ENCODE measurements at places on chromosomes 3 and 15.

- no peak for DNase-seq
Measured at GRCh38 chr3:83500931-83501330, 1457.9 kb upstream of the CADM2 start.

DNA sequence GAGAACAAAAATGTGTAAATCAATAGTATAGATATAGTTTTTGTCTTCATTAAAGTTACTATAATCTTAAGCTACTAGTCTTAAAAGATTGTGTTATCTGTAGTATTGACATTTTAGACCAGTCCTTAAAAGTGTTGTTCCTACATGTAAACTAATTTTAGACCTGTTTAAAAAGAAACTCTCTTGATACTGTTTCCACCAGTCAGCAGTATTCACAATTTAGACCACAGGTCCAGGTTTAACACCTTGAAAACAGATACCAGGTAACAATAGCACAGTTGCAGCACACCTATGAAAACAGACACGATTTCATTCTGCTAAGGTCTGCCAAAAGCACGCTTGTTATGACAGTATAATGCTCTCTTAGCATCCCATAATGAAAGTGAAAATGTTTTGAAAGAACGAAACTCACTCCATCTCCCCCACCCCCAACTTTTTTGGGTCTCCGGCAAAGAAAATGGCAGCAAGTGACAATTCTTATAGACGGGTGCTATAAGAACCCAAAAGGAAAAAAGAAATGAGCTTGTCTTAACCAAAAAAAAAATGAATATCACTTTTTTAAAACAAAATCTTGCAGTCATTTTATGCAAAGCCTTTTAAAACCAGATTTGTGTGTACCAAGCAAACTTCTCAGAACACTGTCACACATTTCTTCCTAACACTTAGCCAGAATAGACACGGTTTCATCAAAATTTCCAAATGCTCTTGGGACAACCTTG, 1.6 kb downstream of the EIF4E3 start:
- DNase-seq, result no peak

DNA sequence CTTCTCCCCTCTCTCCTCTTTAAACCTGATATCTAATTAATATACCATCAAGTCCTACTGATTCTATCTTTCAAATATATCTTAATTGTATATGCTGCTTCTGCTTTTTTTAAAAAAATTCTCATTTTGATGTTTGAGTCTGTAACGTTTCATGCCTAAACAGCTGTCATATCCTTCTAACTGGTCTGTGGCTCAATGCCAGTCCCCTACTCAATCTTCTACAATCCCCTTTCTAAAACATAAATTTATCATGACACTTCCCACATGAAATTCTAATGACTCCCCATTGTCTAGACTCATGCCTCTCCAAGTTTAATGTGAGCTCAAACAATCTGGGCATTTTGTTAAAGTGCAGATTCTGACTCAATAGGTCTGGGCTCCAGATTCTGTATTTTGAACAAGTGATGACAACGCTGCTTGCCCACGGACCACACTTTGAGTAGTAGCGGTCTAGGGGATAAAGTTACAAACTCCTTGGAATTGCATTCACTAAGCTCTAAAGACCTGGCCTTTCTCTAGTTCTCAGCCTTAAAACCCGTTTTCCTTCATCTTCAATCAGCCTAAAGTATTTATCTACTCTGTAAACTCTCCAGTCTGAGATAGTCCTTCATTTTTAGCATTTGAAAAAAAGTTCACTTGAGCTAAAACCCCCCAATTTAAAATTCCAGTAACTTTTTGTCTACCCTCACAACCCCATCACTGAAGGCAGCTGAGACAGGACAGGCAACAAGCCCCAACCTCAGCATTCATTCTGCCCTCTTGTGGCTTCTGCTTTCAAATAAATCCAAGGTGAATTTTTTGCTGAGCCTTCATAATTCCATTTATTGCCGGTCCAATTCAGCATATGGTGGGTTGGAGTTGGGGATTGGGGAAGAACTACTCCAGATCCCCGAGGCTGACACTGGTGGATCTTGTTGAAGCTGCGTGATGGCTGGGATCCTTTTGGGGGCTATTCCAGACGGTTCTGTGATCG, 88.1 kb upstream of the THRB start:
- no peak for DNase-seq

- DNase-seq, result peak; percentile 49
Measured at GRCh38 chr3:31412832-31413231, 119.9 kb upstream of the STT3B start.

- no peak for DNase-seq
Measured at GRCh38 chr3:59391131-59391530, 341.3 kb upstream of the CFAP20DC start.

DNA sequence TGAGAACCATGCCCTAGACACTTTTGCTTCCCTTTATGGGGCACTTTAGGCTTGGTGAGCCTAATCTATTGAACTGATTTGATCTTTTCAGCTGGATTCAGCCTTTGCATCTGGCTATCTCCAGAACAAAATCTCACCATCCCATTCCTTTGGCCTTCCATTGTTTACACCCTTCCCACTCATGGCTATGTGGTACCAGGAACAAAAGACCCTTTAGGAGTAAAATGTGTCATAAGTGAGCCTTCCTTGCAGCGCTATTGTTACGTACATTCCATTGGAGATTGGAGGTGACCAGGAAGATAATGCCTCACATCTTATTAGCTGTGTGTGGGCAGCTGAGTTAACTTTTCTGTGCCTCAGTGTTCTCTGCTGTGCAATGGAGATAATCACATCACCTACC, 188.4 kb downstream of the SATB1 start:
- DNase-seq, result no peak

- DNase-seq, result no peak
Measured at GRCh38 chr15:81024265-81024872, 23.6 kb downstream of the TLNRD1 start.

DNA sequence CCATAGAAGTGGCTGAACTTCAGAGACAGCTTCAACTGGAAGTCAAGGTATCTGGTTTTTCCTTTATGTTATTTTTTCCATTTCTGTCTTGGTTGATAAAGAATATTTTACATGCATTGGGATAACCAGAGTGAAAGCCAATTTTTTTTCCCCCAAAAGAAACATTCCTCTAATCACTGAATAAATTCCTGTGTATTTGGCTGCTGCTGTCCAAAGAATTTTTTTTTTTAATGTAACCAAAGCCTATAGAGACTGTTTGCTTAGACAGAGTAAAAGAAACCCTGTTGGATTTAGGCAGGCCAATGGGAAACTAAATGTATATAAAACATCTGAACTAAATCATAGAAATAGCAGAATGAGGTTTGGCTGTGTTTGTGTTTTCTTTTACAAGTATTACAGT, 75.2 kb downstream of the CGNL1 start:
- no peak for DNase-seq

DNA sequence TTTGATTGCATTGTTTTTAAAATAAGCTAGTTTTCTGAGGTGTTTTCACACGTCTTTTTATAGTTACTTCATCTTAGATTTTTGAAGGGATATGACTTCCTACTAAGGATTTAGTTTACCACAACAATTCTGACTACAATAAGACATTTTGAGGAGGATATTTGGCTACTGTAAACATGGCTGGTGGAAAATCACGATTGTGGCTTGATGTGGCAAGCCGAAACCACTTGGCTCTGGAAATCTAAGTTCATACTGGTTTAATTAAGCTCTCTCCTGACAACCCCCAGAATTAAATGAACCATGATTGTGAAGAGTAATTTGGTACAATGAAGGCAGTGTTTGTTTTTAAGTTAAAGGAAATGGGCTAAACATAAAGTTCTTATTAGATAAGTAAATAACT, 30.8 kb downstream of the ST3GAL6 start:
- DNase-seq, result no peak

DNA sequence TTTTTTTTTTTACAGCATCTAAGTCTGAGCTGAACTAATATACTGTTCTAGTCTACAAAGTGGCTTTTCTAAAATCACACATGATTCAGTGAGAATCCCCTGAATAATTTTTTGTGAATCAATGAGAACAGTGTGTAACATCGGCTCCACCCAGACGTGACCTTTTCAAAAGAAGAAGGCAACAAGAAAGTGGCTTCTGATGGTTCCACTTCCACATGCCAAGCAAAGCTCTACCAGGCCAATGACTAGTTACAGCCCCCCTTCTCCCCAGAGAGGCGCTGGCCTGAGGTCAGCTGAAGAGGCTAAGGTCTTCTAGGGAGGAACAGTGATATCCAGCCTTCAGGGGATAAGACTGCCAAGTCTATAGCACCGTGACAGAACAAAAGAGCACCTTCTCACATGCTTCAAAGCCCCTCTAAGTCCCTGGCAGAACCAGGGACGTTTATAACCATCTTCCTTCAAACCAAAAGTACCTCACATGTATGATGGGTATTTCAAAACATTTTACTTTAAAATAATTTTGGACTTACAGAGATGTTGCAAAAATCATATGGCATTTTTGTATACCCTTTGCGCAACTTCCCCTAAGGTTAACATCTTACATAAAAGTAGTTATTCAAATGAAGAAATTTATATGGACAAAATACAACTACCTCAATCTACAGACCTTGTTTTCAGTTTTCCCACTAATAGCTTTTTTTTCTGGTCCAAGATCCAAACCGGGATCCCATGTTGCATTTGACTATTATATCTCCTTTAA, 177.9 kb downstream of the OSBPL10 start:
- DNase-seq, result no peak

GRCh38 chr15:83767741-83768140, 113.8 kb downstream of the ADAMTSL3 start:
- no peak for DNase-seq

- no peak for DNase-seq
Measured at GRCh38 chr3:53073553-53074365, 27.9 kb upstream of the SFMBT1 start.

DNA sequence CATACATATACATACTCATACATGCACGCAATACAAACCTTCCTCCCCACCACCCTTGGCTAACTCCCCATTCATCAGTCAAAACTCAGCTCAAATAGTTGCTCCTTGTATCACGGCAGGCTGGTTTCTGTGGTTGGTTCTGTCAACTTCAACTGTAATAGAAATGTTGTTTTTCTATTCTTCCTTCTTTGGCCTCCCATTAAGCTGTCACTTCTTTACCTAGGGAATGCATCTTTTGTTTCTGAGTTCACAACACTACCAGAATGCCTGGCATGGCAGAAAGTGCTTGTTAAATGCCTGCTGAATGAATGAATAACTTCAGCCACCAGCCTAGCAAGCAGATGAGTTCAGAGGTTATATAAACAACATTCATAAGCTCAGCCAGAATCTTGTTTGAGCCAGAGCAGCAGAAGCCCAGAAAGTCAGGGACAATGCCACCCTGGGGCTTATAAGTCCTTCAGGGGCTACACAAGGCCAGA, 63.1 kb downstream of the B3GALNT1 start:
- DNase-seq, result no peak

DNA sequence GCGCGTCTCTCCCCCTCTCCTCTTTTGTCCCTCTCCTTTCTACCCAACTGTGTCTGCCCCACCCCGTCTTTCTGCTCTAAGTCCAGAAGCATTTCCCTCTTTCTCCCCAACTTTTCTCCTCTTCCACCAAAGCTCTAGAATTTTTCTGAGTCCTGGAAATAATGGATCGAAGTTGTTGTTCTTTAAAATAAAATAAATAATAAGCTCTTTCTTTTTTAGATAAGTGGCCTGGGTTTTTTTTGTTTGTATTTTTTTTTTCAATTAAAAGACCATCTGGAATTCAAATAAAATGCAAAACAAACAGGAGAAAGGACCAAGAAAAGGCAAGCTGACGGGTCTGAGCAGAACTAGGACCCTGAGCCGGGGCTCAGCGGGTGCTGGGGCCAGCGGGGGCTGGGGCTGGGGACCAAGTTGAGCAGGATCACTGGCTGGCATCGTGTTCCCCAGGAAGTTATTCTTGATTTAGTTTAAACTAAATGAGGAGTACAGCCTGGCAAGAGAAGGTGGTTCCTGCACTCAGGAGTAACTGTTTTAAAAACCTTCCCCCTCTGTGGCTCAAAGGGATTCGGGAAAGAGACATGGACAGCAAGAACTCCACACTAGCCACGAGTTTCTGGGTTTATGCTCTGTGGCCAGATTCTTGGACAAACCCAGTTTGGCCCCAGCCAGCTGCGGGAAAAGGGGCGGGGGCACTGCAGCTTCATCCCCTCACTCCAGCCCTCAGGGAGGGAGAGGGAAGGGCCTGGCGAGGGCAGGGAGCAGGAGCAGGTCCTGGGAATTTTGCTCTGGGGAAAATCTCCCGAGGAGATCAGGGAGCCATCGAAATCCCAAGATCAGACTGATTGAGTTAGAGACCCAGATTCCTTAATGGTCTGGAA, 8.4 kb downstream of the GATA2 start:
- DNase-seq, result no peak

DNA sequence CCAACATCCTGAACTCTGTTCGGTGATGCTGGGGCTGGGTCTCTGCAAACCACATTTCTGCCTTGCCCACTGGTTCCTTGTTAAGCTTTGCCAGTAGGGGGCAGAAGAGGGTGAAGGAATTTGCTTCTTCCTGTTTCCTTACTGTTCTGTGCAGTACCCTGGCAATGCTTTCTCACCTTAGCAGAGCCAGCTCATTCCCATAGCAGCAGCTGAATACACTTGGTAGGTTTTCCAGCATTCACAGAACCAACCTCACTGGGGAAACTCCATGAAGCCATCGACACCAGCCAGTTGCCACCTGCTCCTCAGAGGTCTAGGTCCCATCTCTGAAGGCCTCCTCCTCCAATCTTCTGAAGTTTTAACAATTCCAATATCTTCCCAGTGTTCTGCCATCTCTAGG, 308.4 kb downstream of the PDCD6IP start:
- DNase-seq, result no peak

GRCh38 chr3:88189361-88189810, 39.6 kb downstream of the C3orf38 start:
- DNase-seq, result no peak

DNA sequence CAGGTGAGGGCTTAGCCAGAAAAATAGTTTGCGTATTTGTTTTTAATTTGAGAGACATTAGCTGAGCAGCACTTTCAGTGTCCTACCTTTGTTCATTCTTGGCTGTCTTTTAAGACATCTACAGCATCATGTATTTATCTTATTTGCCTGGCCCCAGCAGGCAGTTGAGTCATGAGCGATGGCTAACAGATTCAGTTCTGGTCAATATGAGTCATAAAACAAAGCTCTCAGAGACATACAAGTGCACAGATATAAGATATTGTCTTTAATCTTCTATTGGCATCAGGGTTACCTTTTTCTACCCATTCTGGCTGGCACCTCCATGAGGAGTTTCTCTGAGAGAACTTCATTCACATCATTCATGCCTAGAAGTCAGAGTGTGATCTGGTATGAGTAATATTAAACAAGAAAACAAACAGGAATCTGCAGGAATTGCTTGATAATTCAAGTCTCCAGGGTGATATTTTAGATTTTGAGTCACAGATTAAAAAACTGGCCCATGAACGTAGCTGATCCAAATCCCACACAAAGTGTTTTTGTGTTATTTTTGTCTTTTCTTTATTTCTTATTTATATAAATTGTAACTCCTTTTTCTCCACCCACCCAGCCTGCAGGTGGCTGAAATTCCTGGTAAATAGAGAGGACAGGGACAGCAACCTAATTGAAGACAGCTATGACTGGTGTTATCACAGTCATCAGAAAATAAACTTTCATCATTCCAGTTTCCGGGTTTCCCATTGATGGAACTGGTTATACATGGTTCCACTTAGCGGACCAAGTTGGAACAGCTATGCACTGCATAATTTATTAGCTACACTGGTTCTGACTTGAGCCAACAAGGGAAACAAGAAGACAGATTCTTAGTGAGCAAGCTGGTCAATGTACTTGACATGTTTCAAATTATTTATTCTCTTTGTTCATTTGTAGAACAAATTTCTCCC, 47.3 kb downstream of the PLSCR2 start:
- peak; percentile 31 for DNase-seq

GRCh38 chr3:152352554-152352953, 83.8 kb downstream of the MBNL1 start:
- DNase-seq, result no peak

- peak; percentile 85 for DNase-seq
Measured at GRCh38 chr3:133535971-133536881, 37.3 kb upstream of the CDV3 start.
